ENCODE measurements at places on chromosomes 1 and 21. TPM values are rescaled to one million over a fixed set of nuclear protein-coding genes. Genes with fewer than 3 reads are reported as not detected.
A peak's percentile ranks its signal among the peaks of the same experiment; 100 is the strongest.

GRIK1 gene
- 5.4 TPM for total RNA-seq

SPRR1A gene
- total RNA-seq = not detected

CCDC30 gene
- total RNA-seq = 7.5 TPM

MCL1 gene
- 257 TPM for total RNA-seq

TARBP1 gene
- 66.0 TPM for total RNA-seq

TRAF5 gene
- 46.6 TPM for total RNA-seq

TDRKH gene
- 9.9 TPM for total RNA-seq

SHISAL2A gene
- 1.4 TPM for total RNA-seq

LHX8 gene
- 0.20 TPM for total RNA-seq

NAV1 gene
- total RNA-seq = 88.8 TPM

LPAR3 gene
- 0.99 TPM for total RNA-seq

SMIM1 gene
- 12.1 TPM for total RNA-seq

FAM229A gene
- total RNA-seq = 12.5 TPM

GRCh38 chr1:246179401-246179800 lies 327.7 kb downstream of the SMYD3 start:
- no peaks in the 10 kb centered on the region for H3K27me3 ChIP-seq
- no peak for DNase-seq
- peaks cover 1% of the 10 kb centered on the region for H3K36me3 ChIP-seq
- H3K4me1 ChIP-seq = peaks cover 54% of the 10 kb centered on the region
- no peak overlapping the region for H3K27ac ChIP-seq

DNA sequence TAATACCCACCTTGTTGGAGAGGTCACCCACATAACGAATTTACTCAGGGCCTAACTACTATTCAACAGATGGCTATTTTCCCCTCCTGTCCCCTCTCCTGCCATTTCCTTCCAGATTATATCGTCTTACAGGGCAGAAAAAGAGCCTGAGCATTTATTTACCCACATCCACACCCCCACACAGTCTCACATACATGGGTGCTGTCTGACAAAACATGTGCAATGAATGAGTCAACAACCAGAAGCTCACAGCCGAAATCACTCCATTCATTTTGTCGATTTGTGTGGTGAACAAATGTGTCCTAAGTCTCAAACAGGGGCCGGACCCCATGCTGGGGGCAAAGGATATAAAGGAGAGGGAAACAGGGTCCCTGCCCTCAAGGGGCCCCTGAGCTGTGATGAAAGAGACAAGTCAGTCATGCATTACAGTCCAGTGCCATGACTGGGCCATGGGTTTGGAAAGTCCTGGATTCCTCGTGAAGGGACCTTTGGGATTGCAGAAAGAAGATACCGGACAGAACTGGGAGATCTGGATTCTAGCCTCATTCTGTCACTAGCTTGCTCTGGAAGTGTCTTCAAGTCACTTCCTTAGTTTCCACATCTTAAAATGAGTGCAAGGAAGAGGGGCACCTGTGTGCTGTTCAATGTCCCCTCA lies 16.4 kb upstream of the ZNF683 start:
- no peaks in the 10 kb centered on the region for H3K36me3 ChIP-seq
- DNase-seq = no peak
- H3K27ac ChIP-seq = no peak overlapping the region
- H3K27me3 ChIP-seq = no peaks in the 10 kb centered on the region
- no peaks in the 10 kb centered on the region for H3K4me1 ChIP-seq

- peaks cover 1% of the 10 kb centered on the region for H3K36me3 ChIP-seq
- H3K27me3 ChIP-seq = peaks cover 4% of the 10 kb centered on the region
- DNase-seq = no peak
Observed at GRCh38 chr1:233361876-233362275, 34.4 kb downstream of the MAP3K21 start.

DNA sequence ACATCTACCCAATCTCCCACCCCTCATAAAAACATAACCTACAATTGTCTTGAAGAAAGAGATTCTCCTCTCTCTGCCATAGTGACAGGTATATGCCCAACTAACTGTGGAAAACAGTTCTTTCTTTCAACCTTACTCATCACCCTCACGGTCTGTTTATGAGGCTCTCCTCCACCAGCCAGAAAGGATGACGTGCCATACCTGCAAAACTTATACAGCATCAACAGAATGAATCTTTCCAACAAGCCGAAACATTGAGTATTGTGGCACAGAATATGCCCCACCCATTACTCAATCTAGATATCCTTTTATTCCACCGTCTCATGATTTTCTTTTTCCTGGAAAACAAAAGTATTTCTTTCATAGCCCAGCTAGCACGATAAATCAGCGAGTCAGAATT lies 55.7 kb downstream of the RBM11 start:
- no peak overlapping the region for H3K27ac ChIP-seq
- no peaks in the 10 kb centered on the region for H3K36me3 ChIP-seq
- no peak overlapping the region for H3K4me3 ChIP-seq

- no peaks in the 10 kb centered on the region for H3K4me1 ChIP-seq
- H3K27me3 ChIP-seq = no peaks in the 10 kb centered on the region
- no peak for DNase-seq
- peaks cover 28% of the 10 kb centered on the region for H3K36me3 ChIP-seq
- no peak overlapping the region for H3K27ac ChIP-seq
Observed at GRCh38 chr1:43592974-43593683, 56.8 kb upstream of the KDM4A start.

GRCh38 chr1:90710579-90711536 lies 6.2 kb downstream of the BARHL2 start:
- H3K4me1 ChIP-seq = peaks cover 8% of the 10 kb centered on the region
- peaks cover 100% of the 10 kb centered on the region for H3K27me3 ChIP-seq
- no peaks in the 10 kb centered on the region for H3K36me3 ChIP-seq
- DNase-seq = no peak

- no peak overlapping the region for H3K4me3 ChIP-seq
- no peaks in the 10 kb centered on the region for H3K36me3 ChIP-seq
- no peak for DNase-seq
- H3K4me1 ChIP-seq = peaks cover 7% of the 10 kb centered on the region
Observed at GRCh38 chr1:1292442-1292779, 12.2 kb downstream of the SCNN1D start.

DNA sequence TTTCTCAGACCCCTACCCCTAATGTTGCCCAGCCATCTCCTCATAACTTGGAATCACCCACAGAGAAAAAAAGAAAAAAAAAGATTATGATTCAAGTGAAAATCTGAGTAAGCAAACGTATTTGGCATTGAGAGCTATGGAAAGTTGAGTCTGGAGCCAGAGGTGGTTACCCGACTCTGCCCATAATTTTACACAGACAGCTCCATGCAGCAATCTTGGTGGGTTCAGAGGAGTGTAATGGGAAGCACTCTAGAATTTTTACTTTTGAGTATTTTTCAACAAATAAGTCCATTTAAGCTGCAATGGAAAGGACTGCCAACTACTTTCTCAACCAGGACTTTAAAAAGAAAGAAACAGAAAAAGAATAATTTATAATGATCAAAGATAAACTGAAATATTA lies 62.7 kb downstream of the ZC3H11B start:
- H3K4me1 ChIP-seq = peaks cover 15% of the 10 kb centered on the region
- peaks cover 3% of the 10 kb centered on the region for H3K36me3 ChIP-seq
- H3K4me3 ChIP-seq = no peak overlapping the region
- DNase-seq = no peak
- H3K27ac ChIP-seq = no peak overlapping the region

DNA sequence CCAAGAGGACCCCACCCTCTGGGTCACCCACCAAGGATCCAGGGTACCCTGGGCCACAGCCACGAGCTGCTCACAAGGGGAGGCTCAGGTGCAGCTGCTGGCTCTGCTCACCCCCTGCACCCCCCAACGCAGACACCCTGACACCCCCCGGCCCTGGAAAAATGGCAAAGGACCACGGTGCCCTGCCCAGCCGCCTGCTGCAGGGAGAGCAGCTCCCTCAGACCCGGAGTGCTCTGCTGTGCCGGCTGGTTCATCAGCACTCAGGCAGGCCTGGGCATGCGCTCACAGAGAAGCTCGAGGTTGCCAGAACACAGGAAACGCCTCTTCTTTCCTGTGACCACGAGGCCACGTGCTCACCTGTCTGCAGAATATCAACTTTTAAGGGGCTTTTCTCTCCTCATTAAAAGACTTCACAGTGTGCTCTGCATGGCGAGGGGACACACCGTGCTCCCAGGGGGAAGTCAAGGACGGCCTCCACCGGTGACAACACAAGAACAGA lies 4.3 kb upstream of the C1QTNF12 start:
- H3K36me3 ChIP-seq = peaks cover 12% of the 10 kb centered on the region
- H3K4me3 ChIP-seq = no peak overlapping the region
- DNase-seq = no peak

DNA sequence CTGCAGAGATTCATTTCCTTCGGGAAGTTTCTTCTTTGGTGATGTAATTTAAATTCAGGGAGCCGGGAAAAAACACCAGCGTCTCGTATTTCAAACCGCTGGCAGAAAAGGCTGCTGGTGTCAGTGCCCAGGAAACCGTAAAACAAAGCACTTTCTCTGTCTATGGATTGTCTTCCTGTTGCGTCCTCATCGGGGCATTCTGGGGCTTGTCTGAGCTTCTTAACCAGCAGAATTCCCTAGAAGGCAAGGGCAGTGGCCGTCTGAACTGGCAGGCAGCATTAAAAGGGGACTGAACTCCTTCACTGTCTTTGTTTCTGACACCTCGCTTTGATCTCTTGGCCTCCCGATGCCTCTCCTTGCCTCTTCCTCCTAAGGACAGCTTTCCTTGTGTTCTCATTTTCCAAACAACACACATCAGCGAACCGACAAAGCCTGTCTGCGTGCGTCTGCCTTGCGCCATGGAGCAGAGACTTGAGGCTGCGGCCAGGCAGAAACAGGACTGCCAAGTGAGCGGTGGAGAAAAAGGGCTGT lies 391.6 kb upstream of the VAMP3 start:
- peaks cover 15% of the 10 kb centered on the region for H3K4me1 ChIP-seq
- H3K27me3 ChIP-seq = no peaks in the 10 kb centered on the region
- peak overlapping the region; percentile 44 for H3K4me3 ChIP-seq
- no peak for DNase-seq
- H3K36me3 ChIP-seq = no peaks in the 10 kb centered on the region

- H3K27ac ChIP-seq = no peak overlapping the region
- peaks cover 34% of the 10 kb centered on the region for H3K27me3 ChIP-seq
- no peak for DNase-seq
- no peak overlapping the region for H3K4me3 ChIP-seq
- peaks cover 6% of the 10 kb centered on the region for H3K4me1 ChIP-seq
- no peaks in the 10 kb centered on the region for H3K36me3 ChIP-seq
Observed at GRCh38 chr1:177800400-177801088, 169.3 kb downstream of the SEC16B start.

GRCh38 chr1:212529211-212529741 lies 79.3 kb upstream of the ATF3 start:
- no peak overlapping the region for H3K27ac ChIP-seq
- H3K27me3 ChIP-seq = no peaks in the 10 kb centered on the region
- DNase-seq = no peak
- no peaks in the 10 kb centered on the region for H3K36me3 ChIP-seq

- no peak for DNase-seq
- H3K27ac ChIP-seq = no peak overlapping the region
- H3K4me3 ChIP-seq = no peak overlapping the region
- peaks cover 6% of the 10 kb centered on the region for H3K36me3 ChIP-seq
- H3K27me3 ChIP-seq = no peaks in the 10 kb centered on the region
- H3K4me1 ChIP-seq = no peaks in the 10 kb centered on the region
Observed at GRCh38 chr1:43743206-43743605, 35.9 kb downstream of the ST3GAL3 start.

- no peak overlapping the region for H3K27ac ChIP-seq
- DNase-seq = no peak
- H3K36me3 ChIP-seq = peaks cover 16% of the 10 kb centered on the region
- no peaks in the 10 kb centered on the region for H3K27me3 ChIP-seq
- H3K4me1 ChIP-seq = peaks cover 7% of the 10 kb centered on the region
Observed at GRCh38 chr1:11283151-11283550, 10.2 kb downstream of the UBIAD1 start.

DNA sequence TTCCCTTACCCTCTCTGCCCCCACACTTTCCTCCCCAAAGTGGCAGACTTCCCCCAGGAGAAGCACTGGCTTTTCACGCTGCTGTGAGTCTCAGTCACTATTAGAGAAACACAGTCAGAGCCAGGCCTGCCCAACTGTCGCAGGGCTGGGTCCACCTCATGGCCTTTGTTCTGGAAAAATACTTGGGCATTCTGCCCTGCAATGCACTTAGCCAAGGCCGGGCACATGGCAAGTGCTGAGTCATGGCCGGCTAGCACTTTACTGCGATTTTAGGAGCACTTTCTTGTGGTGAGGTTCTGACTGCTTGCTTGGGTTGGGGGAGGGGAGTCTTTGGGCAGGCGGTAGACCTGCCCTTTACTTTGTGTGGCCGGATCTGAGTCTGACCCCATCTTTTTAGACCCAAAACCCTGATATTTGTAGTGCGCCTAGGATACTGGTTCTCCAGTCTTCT lies 7.7 kb downstream of the EPHX1 start:
- peaks cover 9% of the 10 kb centered on the region for H3K36me3 ChIP-seq
- H3K4me3 ChIP-seq = no peak overlapping the region
- no peaks in the 10 kb centered on the region for H3K27me3 ChIP-seq
- peak overlapping the region; percentile 91 for H3K27ac ChIP-seq

DNA sequence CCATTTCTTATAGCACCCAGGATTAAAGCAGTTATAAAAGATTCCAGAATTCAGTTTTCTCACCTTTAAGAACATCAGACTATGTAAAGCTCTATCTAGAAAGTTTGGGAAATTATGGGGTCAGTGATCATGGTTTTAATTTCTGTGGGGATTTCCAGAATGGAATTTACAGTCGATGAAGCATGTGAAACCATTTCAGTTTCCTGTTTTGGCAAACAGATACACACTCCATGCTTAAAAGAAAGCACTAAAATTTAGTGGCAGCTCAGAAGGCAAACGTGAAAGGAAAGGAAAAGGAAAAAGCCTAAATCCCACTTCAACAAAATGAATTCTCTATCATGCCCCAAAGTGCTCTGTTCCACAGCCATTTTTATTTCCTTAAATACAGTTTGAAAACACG lies 60.4 kb downstream of the FYB2 start:
- H3K27me3 ChIP-seq = no peaks in the 10 kb centered on the region
- DNase-seq = no peak
- H3K36me3 ChIP-seq = no peaks in the 10 kb centered on the region
- H3K4me1 ChIP-seq = peaks cover 9% of the 10 kb centered on the region
- H3K27ac ChIP-seq = peak overlapping the region; percentile 58

GRCh38 chr1:16461681-16462080 lies 21.2 kb downstream of the NECAP2 start:
- H3K27me3 ChIP-seq = no peaks in the 10 kb centered on the region
- H3K27ac ChIP-seq = no peak overlapping the region
- DNase-seq = no peak
- no peaks in the 10 kb centered on the region for H3K4me1 ChIP-seq

- no peak overlapping the region for H3K27ac ChIP-seq
- DNase-seq = no peak
- no peak overlapping the region for H3K4me3 ChIP-seq
Observed at GRCh38 chr1:94401206-94401605, 17.0 kb upstream of the ABCD3 start.

DNA sequence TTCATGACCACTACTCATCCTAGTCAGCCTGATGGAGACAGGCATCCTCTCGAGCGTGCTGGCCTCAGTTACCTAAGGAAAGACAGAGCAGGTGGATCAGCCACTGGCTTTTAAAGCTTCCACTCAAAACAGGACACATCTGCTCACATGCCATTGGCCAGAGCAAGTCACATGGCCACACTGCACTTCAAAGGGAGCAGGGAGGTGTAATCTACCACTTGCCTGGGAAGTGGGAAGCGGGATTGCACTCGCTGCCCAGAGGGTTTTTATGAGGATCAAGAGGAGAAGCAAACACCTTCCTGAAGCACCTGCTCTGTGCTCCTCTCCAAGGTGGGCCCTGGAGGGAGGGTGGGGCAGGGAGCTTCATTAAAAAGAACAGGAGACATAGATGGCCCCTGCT lies 108.0 kb downstream of the TAS1R2 start:
- H3K36me3 ChIP-seq = no peaks in the 10 kb centered on the region
- H3K27me3 ChIP-seq = peaks cover 79% of the 10 kb centered on the region
- H3K4me1 ChIP-seq = no peaks in the 10 kb centered on the region
- DNase-seq = no peak
